Foreskin keratinocyte (primary cell): ENCODE measurements at places on chromosomes 3 and 15. TPM values are rescaled to one million over a fixed set of nuclear protein-coding genes. Genes with fewer than 3 reads are reported as not detected.

- DNase-seq = no peak
These were observed 3.7 kb upstream of the WDR82 start for GRCh38 chr3:52281981-52282801.

GRCh38 chr15:65377105-65377975 lies 462 bp downstream of the IGDCC3 start:
- DNase-seq = no peak

DNA sequence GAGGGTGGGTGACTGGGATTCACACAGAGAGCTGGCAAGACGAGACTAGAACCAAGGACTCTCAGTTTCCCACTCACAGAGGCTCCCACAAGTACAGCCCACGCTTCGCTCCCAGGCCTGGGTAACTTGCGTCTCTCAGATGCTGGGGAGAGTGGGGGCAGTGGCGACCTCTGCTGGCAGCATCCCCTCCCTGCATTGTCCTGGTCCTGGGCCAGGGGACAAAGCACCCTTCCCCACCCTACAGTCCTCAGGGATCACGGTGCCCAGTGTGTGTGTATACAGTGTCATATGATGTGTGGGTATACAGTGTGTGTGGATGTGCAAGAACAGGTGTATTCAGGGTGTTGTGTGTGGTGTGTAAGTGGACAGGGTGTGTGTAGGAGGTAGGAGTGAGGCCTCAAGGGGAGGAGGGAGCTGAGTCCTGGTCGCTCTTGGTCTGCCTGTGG lies 12.8 kb downstream of the VILL start:
- DNase-seq = no peak

DNA sequence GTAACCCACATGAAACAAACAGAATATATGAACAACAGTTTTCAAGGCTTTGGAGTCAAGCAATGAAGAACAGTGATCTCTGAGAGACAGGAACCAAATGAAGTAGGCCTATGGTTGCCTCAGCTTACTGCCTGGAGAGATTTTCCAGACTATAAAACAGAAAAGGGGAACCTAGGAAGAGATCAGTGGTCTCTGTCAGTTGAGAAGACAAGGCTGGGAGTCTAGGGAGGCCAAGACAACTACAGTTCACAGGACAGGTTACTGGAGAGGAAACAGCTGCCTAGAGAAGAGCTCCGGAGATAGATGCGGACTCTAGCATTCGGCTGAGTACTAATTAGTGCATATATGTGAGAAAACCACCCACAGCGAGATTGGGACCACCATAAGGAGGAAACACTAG lies 87.7 kb downstream of the PLCH1 start:
- no peak for DNase-seq

DNA sequence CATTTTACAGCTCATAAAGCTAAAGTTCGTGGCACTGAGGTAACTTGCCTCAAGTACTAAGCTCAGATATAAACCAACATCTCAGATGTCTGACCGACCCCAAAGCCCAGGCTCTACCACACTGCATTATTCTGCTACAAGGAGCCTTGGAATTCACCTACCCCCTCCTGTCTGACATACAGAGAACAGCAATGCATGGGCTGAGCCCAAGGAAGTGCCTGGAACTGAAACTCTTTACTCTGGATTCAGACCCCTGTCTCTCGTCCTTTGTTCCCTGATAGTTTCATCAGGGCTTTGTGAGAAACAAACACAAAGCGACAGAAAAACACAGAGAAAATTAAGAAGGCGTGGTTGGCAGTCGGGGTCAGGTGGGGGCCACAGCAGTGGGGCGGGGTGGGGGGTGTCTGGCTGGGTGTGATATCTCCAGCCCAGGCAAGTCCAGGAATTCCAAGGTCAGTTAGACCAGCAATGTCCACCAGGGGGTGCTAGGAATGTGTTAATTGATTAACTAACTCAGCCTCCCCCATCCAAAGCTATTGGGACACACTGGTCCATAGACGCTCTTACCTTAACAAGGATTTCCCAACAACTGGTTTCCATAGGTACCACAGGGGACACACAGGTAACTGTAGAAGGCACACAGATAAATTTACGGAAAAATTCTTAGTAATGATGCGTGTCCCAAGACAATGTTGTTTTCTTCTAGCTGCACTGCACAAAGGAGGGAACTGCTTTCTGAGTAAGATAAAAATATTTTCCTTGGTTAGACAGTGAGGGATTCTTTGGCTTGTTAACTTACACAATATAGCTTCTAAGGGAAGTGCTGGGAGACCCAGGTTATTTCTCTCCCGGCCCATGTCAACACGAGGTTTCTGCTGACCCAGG lies 18.8 kb upstream of the SSUH2 start:
- DNase-seq = no peak

DNA sequence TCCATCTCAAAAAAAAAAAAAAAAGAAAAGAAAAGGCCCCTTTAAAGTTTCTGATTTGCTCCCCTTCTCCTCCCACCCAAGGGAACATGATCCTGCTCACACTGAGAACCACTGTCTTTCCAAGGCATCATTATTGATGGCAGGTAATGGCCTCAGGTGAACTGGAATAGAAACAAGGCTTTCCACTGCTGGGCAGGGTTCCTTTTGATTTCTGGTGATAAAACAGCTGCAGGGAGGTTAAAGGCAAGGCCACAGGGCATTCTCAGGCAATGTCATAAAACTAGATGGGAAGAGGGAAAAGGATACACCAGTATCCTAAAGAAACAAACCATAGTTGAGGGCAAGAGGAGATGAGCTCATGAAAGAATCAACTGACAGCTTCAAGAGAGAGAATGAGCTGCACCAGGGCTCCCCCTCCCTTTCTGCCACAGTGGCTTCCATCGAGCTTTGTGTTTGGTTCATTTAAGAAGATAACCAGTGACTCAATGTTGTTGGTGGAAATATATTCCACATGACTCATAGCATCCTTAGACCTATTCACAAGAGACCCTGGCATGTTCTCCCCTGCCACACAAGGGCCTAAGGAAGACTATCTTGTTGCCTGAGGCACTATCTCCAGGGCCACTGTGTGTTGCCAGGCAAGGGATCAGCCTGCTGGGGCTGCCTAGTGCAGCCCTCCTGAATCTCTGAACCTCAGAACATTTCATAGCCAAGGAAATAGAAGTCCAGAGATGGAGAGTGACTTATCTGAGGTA lies 86.4 kb downstream of the WDR76 start:
- DNase-seq = peak; percentile 96

DNA sequence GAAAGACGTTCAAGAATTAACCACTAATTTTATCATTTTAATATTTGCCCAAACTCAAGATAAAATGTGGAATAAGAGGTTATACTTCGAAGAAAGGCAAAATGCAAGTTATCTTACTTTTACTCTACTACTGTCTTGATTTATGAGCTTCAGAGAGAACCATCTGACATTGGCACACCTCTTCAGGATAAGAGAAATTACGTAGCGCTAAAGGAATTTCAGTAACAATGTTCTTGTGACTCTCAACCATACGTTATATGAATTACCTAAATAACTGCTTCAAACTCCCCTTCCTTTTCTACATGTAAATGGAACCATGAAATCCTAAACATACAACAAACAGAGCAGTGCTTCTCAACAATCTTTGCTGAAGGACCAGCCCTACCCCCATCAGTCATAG lies 96.8 kb downstream of the ZNF385D start:
- peak; percentile 71 for DNase-seq

DNA sequence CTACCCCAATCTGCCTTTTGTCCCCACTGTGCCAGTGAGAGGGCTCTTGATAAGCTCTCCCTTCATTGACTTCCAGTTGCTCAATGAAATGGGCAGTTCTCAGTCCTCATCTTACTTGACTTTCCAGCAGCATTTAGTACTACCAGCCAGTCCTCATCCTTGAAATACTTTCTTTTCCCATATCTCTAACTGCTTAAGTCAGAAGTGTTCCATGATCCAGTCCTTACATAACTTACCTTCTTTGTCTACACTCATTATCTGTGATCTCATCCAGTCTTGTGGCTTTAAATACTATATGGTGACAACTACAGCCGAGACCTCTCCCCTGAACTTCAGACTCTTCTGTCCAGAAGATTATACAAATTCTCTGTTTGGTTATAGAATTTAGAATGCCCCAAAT lies 28.7 kb downstream of the RARRES1 start:
- no peak for DNase-seq

- no peak for DNase-seq
These were observed 455.9 kb downstream of the PDCD6IP start for GRCh38 chr3:34254285-34254684.

- DNase-seq = no peak
These were observed 11.8 kb downstream of the MYO1E start for GRCh38 chr15:59360896-59361295.

DNA sequence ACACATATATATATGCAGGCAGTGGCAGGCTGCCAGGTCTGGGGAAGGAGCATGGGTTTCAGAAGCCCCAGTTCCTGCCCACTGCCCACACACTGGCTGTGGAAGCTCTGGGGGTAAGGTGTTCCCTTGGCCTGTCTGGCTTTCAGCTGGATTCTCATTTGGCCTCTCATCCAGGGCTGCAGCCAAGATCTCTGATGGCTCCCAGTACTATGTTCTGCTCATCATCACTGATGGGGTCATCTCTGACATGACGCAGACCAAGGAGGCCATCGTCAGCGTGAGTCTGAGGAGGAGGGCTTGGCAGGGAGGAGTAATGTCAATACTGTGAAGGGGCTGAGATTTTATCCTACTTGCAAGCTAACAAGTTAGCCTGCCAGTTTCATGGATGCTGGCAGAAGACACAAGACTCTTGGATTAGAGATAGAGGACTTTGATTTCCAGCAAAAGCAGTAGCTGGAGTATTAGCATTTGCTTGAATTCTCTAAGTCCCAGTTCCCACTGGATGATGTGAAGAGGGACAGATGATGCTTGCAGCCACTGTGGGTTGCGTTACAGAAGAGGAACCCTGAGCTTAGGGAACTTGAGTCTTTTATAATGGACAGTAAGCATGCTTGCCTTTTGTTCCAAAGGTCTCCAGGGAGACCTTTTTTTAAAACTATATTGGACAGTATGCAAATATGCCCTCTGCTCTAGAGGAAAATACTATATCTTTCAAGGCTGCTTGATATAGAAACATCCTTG lies 5.6 kb upstream of the BRPF1 start:
- no peak for DNase-seq

DNA sequence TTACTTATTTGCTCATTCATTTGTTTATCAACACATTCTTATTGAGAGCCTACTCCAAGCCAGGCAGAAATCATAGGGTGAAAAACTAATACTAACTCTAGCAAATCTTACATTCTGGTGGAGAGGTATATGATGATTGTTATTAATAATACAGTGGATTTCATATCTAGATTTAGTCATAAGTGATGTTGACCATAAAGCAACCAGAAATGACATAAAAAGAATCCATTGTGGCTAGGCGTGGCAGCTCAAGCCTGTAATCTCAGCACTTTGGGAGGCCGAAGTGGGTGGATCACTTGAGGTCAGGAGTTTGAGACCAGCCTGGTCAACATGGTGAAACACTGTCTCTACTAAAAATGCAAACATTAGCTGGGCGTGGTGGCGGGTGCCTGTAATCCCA lies 26.2 kb upstream of the IL20RB start:
- DNase-seq = no peak

DNA sequence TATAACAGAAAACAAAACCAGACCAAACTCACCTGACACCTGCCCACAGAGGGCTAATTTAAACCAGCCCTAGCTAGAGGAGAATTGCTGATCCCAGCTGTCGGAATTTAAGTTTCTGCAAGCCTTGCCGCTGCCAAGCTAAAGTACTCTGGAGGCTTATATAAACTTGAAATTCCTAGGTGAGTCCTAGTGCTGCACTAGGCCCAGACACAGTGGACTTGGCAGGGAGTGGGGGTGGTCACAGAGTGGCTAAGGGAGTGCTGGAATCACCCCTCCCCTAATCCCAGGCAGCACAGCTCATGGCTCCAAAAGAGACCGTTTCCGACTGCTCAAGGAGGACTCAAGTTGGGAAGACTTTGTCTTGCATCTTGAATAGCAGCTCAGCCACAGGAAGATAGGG lies 17.6 kb downstream of the TMCO5A start:
- DNase-seq = no peak

- peak; percentile 44 for DNase-seq
These were observed 630.9 kb downstream of the PYDC2 start for GRCh38 chr3:192091831-192092230.

DNA sequence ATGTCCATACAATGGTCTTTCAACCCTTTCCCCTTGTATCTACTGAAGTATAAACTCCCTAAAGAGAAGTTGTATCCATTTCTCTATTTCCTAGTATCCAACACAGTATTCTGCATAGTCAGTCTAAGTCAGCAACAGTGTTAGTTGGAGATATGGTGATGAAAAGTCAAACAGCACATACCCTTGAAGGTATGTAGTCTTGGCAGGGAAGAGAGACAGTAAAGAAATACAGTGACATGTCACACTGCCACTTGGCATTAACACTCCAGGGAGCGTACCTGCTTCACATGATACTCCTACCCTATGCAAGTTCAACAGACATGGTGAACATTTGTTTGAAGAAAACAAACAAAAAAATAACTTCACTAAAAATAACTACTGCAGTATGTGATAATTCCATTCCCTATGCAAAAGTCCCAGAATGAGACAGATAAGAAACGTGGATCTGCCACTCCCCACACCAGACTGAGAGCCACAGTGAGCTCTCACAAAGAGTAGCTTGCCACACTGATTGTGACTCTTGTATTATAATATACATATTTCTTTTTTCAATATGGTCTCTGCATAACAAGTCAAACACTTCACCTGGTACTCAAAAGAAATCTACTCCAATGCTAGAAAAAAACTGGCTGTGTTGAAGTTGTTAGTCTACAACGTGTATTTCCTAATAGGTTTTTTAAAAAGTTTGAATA lies 5.9 kb downstream of the PDCD10 start:
- DNase-seq = no peak

GRCh38 chr3:53287131-53287629 lies 31.4 kb upstream of the TKT start:
- no peak for DNase-seq

GRCh38 chr15:88917760-88918159 lies 4.6 kb upstream of the MFGE8 start:
- no peak for DNase-seq

DNA sequence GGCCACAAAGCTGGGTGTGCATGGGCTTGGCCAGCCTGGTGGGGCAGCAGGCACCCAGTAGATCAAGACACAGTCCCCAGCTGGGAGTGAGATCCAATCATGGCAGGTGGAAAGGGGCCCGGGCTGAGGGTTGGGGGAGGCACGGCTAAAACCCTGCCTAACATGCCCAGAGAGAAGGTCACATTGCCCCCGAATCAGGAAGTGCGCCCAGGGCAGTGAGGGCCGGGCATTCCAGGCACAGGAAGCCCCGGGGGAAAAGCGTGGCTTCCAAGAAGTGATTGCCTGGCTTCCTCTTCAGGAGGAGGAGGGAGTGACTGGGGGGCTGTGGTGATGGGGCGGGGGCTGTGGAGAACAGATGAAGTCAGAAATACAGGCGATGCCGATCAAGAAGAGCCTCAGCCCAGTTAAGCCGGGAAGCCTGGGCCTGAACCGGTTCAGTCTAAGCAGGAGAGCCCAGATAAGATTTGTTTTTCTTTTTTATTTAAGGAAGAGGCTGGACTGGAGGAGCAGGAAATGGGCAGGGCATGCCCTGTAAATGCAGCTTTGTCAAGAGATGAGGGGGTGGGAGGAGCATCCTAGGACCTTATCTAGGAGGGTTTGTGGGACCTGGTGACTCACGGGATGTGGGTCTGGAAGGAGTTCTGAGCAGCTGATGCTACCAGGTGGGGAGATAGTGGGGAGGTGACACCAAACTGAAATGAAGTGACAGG lies 83.9 kb downstream of the CHSY1 start:
- DNase-seq = peak; percentile 77

- peak; percentile 86 for DNase-seq
These were observed 108.3 kb downstream of the P3H2 start for GRCh38 chr3:190012314-190012782.

Gene ST3GAL6
- total RNA-seq = 1.4 and 2.1 TPM in 2 replicates

Gene C2CD4B
- total RNA-seq = not detected in 2 replicates

Gene GPR15
- not detected in 2 replicates for total RNA-seq

Gene SPPL2A
- 49.7 and 57.5 TPM in 2 replicates for total RNA-seq

Gene PCSK6
- 2.9 and 3.7 TPM in 2 replicates for total RNA-seq

Gene CD200
- 0.11 and 0.14 TPM in 2 replicates for total RNA-seq

Gene IL12A
- total RNA-seq = 0.20 and 0.74 TPM in 2 replicates
